A375 (cell line): ENCODE measurements at places on chromosomes 4 and X. TPM values are rescaled to one million over a fixed set of nuclear protein-coding genes. Genes with fewer than 3 reads are reported as not detected.

Gene ZMAT1
- total RNA-seq = 0.04 and 0.05 TPM in 2 replicates

Gene AREG
- 17.4 and 20.0 TPM in 2 replicates for total RNA-seq

Gene LGI2
- total RNA-seq = not detected in 2 replicates

Gene NAT8L
- 5.0 and 6.1 TPM in 2 replicates for total RNA-seq

Gene P2RY4
- not detected in 2 replicates for total RNA-seq

Gene PPBP
- total RNA-seq = not detected in 2 replicates

Gene IRF2
- 12.1 and 14.1 TPM in 2 replicates for total RNA-seq

Gene PDE6B
- total RNA-seq = 4.5 and 5.1 TPM in 2 replicates

Gene MAGEC2
- 108 and 111 TPM in 2 replicates for total RNA-seq

Gene IL13RA1
- 9.0 and 12.7 TPM in 2 replicates for total RNA-seq

Gene GAGE13
- 1.2 and 9.5 TPM in 2 replicates for total RNA-seq

Gene CXCL8
- 34.0 and 34.1 TPM in 2 replicates for total RNA-seq

Gene TTC29
- 0.15 and 0.16 TPM in 2 replicates for total RNA-seq

Gene ASMT
- total RNA-seq = not detected in 2 replicates

Gene FABP2
- not detected in 2 replicates for total RNA-seq

Gene NXF2
- total RNA-seq = 2.0 and 4.3 TPM in 2 replicates

Gene RTL3
- 0.34 TPM in 1 of 2 replicates, not detected in the other for total RNA-seq

Gene PABPC1L2A
- not detected in 2 replicates for total RNA-seq

Gene PRR27
- not detected in 2 replicates for total RNA-seq

Gene ANAPC4
- 21.2 and 24.0 TPM in 2 replicates for total RNA-seq

Gene GYPE
- total RNA-seq = not detected in 2 replicates

Gene CXCL10
- total RNA-seq = not detected in 2 replicates

Gene MAGEE2
- total RNA-seq = not detected in 2 replicates

Gene CA5B
- 12.6 and 12.9 TPM in 2 replicates for total RNA-seq

Gene CENPI
- total RNA-seq = 6.8 and 7.3 TPM in 2 replicates

Gene FAM47C
- total RNA-seq = not detected in 2 replicates

Gene PLRG1
- total RNA-seq = 62.6 and 77.8 TPM in 2 replicates

Gene FBXW7
- 18.2 and 23.5 TPM in 2 replicates for total RNA-seq

Gene PRIMPOL
- total RNA-seq = 21.4 and 24.3 TPM in 2 replicates

Gene POLA1
- total RNA-seq = 26.7 and 27.5 TPM in 2 replicates

Gene F8A2
- not detected in 2 replicates for total RNA-seq

Gene GLOD5
- total RNA-seq = not detected in 2 replicates

Gene IQSEC2
- 7.6 and 11.2 TPM in 2 replicates for total RNA-seq

Gene TLR3
- 2.0 and 2.9 TPM in 2 replicates for total RNA-seq

Gene BTC
- 0.37 and 1.5 TPM in 2 replicates for total RNA-seq

Gene SFRP2
- not detected in 2 replicates for total RNA-seq

Gene TRPC3
- 0.64 and 1.4 TPM in 2 replicates for total RNA-seq

Gene PARM1
- total RNA-seq = 0.19 and 0.32 TPM in 2 replicates

Gene RAB39B
- 5.3 TPM in 2 replicates for total RNA-seq

Gene MAGEC1
- total RNA-seq = 0.15 and 0.19 TPM in 2 replicates

Gene SULT1E1
- not detected in 2 replicates for total RNA-seq

Gene RAB40AL
- total RNA-seq = 0.13 and 0.94 TPM in 2 replicates

Gene HPRT1
- 9.9 and 16.1 TPM in 2 replicates for total RNA-seq

Gene BTK
- not detected in 2 replicates for total RNA-seq

Gene NDNF
- total RNA-seq = 0.29 and 0.41 TPM in 2 replicates

Gene CSAG2
- not detected in 2 replicates for total RNA-seq

Gene MFAP3L
- 1.1 and 1.2 TPM in 2 replicates for total RNA-seq

Gene ACE2
- 0.15 TPM in 1 of 2 replicates, not detected in the other for total RNA-seq
